Cortex of kidney (tissue), 1 donor: ENCODE measurements at places on chromosomes 6 and 20.

DNA sequence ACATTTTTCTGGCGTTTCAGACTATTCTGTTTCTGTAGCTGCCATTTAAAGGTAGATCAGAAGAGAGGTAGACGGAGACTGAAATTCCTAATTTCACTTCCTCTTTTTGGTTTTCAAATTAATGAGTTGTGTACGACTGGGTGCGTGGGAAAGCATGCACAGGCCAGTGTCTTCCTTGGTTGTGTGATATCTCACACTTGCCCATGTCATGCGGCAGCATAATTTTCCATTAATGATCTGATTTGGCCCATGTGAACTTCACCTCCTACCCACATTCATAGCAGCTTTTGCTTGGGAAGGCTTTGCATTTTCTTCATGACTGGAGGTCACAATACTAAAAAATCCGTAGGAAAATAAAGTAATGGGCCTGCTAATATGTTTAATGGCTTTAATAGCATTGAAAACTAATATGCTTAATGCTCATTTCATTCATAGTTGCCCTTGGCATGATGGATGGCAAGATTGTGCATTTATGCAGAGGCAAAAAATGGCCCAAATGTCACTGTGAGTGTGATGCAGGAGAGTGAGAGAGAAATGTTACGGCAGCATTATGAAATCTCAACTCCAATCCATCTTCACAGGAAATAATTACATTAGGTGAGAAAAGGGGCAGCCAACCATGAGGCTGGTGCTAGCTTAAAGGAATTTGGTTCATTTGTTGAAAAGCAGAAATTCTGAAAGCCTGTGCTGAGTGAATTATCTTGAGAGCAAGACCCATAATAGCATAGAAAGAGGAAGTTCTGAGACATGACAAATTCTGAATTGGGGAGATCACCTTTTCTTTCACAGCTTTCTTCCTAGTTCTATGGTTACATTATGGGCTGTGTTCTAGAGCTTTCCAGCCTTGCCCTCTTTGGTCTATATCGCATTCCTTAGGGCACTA, 69.0 kb upstream of the UST start:
- DNase-seq = no peak

- no peak for DNase-seq
Measured at GRCh38 chr20:48180618-48181017, 395.3 kb upstream of the SULF2 start.

DNA sequence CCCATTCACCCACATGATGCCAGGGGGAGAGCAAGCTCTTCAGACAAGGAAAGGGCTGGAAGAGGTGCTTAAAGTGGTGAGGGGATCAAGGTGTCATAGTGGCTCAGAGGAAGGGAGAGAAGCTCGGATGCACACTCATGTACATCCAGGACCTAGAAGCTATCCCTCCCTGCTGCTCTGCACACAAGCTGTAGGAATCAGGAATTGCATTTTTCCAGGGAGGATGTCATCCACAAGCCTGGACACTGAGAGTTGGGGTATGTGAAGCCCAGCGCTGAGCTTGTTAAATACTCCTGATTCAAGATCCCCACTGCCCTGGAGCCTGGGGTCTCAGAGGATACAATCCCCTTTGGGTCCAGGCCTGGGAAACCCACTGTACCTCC, 85.8 kb upstream of the CCDC167 start:
- no peak for DNase-seq

DNA sequence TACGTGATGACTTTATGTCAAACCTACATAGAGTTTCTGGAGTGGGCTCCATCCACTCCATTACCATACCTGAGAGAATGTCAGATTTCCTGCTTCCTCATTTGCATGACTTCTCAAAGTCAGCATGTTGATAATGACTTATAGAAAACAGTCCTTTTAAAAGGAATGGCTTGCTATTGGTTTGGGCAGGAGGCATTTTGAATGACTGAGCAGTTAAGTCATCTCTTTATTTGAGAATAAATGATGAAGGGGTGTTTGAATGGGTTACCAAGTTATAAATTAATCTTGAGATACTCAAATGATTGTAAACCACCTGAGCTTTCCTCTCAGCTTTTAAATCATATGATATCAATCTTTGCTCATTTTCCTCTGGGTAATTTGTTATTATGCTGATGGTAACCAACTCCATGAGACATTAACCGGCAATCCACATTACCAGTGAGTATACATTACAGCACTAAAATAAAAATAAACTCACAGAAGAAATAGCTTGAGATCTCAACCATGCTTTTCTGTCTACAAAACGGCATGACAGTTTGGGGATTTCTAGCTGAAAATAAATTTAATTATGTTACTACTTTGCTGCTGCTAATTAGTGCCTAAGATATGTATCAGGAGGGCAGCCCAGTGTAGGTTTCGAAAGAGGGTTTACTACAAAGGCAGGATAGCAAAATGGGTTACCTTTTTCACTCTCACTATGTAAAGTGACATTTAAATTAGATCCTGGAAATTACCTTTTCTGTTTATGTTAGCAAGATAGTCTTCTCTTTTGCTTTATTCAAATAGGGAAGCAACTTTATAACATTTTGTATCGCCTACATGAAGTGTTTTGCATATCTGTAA, 78.8 kb downstream of the RPS12 start:
- no peak for DNase-seq

GRCh38 chr20:32019156-32019510, 8.9 kb downstream of the CCM2L start:
- no peak for DNase-seq

- no peak for DNase-seq
Measured at GRCh38 chr6:38345586-38345985, 294.1 kb downstream of the BTBD9 start.

DNA sequence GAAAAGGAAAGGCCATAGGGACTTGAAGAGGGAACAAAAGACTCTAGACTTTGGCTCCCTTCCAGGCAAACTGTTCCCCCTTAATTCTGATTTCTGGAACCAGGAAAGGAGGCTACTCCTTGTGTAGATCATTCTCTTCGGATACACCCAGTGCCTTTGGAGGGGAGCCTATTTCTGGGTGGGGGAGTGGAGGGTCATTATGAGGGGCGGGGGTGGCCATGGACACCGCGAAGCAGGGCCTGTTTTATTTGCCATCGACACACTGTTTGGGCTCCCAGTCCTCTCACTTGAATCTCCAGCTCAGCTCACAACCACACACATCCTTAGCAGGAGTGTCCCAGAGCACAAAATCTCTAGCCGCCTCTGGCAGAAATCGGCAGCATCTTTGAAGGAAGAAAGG, 132.3 kb downstream of the PXDC1 start:
- DNase-seq = no peak

DNA sequence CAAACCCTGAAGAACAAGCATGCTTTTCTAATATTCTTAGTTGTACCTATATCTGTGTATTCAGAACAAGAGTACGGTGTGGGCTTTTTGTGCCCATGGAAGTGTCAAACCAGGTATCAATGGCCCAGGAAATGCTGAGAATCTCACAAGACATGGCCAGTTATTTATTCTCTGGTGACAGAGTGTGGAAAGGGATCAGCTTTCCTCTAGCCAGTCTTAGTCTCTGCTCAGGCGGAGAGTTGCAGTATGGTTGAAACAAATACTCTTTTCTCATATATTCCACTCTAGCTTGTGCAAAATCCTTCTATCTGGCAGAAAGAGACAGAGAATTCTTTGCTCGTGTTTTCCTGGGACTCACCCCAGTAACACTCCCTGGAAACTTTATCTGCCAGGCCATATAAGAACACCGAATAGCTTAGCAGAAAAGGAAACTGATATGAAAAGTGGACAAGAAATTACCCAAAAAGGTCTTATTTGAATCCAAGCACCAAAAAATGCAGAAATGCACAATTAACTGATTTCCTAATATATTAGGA, 173.3 kb upstream of the RSPO3 start:
- no peak for DNase-seq

- DNase-seq = no peak
Measured at GRCh38 chr6:155273431-155273830, 9.6 kb downstream of the CLDN20 start.

GRCh38 chr6:166310634-166311033, 2.4 kb upstream of the PRR18 start:
- no peak for DNase-seq

DNA sequence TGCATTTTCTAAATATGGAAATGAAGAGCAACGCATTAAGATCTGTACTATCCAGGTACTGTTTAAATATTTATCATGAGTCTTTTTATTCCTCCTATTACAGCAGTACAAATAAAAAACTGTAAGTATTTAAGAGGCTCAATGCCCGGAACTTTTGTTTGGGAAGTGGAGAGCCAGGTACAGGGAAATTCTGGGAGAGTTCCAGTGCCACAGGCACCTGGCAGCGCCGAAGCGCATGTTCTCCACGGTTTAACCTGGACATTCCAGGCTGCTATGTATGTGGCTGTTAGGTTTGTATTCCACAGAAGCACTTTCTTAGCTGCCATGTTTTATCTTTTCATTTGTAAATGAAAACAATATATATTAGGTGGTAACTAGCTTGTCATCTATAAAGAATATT, 81.7 kb downstream of the PREP start:
- DNase-seq = no peak

GRCh38 chr6:44010411-44011349, 116.6 kb downstream of the MRPL14 start:
- DNase-seq = no peak

DNA sequence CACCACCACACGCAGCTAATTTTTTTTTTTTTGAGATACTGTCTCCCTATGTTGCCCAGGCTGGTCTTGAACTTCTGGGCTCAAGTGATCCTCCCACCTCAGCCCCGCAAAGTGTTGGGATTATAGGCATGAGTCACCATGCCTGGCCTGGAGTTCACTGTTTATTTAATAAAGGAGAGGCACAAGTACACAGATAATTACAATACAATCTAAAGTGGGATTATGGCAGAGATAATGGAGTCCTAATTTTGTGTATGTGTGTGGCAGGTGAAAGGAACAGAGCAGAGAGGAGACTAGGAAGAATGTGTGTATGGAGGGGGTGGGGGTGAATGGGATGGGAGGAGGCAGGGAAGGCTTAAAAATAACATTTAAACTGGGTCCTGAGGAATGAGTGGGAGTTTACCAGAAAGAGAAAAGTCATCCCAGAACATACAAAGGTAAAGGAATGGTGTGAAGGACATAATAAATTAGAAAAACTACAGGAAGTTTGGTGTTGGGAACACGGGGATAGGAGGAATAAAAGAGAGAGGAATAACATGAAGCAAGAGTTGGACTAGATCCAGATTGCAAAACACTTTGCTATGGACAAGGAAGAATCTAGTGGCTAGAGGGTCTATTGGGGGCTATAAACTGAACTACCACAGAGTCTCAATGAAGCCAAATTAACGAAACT, 4.4 kb downstream of the NCOA5 start:
- no peak for DNase-seq

DNA sequence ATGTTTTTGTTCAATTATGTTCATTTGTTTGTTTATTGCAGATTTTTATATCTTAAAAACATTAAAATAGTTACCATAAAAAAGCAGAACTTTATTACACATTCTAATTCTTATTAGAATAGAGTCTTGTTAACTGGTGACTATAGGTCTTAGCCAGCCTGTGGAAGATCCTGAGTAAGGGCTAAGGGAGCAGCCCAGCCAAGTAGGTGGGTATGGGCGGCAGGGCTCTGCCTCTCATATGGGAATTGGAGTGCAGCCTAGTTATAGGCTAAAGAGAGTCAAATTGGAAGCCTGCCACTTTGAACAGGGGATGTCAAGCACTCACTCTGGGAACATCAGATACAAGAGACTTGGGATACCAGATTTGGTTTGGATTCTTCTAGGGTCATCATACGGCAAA, 10.5 kb upstream of the HSF2 start:
- no peak for DNase-seq
